ENCODE measurements at places on chromosomes 1 and 21. TPM values are rescaled to one million over a fixed set of nuclear protein-coding genes. Genes with fewer than 3 reads are reported as not detected.

Gene CELA2B
- total RNA-seq = not detected

Gene RXRG
- not detected for total RNA-seq

Gene OBSCN
- 25.0 TPM for total RNA-seq

Gene PLA2G2C
- total RNA-seq = 3.1 TPM

Gene IVNS1ABP
- total RNA-seq = 86.2 TPM

Gene PDZK1
- total RNA-seq = 0.41 TPM

Gene SPATA17
- total RNA-seq = not detected

Gene ZNF648
- total RNA-seq = 0.07 TPM

Gene DONSON
- 46.5 TPM for total RNA-seq

Gene TCP10L
- total RNA-seq = 0.43 TPM

Gene FCRLA
- 0.30 TPM for total RNA-seq

Gene PIK3R3
- 0.89 TPM for total RNA-seq

Gene ILDR2
- total RNA-seq = 18.5 TPM

Gene PTGFRN
- total RNA-seq = 14.8 TPM

Gene CRNN
- not detected for total RNA-seq

Gene RCSD1
- 69.5 TPM for total RNA-seq

Gene CNKSR1
- total RNA-seq = 1.1 TPM

Gene ZDHHC18
- total RNA-seq = 64.4 TPM

Gene PCBP3
- 24.1 TPM for total RNA-seq

Gene ZNF496
- total RNA-seq = 32.9 TPM

Gene CACHD1
- 3.7 TPM for total RNA-seq

Gene DEPDC1
- total RNA-seq = 23.7 TPM

Gene PBX1
- total RNA-seq = 0.74 TPM

Gene RASAL2
- total RNA-seq = 0.05 TPM

Gene STIL
- 26.8 TPM for total RNA-seq

Gene LRRC7
- total RNA-seq = not detected

Gene KCND3
- total RNA-seq = not detected

Gene MYOCOS
- 0.46 TPM for total RNA-seq

Gene LMNA
- 125 TPM for total RNA-seq

Data from activated T-cell treated with anti-CD3 and anti-CD28 coated beads, Interleukin-2, amount 50 U/mL, for 72 hours (primary cell).